ENCODE measurements at places on chromosomes 7 and 10. TPM values are rescaled to one million over a fixed set of nuclear protein-coding genes. Genes with fewer than 3 reads are reported as not detected.

Gene AASS
- 33.1 TPM for total RNA-seq

Gene WDR86
- total RNA-seq: 14.0 TPM

Gene MORN4
- 5.4 TPM for total RNA-seq

Gene ABCC2
- total RNA-seq: 2.1 TPM

Gene NEUROG3
- not detected for total RNA-seq

Gene PNLIPRP2
- total RNA-seq: not detected

Measured in skin of body (tissue), 3 donors.